ENCODE measurements at places on chromosomes 2 and 18.

DNA sequence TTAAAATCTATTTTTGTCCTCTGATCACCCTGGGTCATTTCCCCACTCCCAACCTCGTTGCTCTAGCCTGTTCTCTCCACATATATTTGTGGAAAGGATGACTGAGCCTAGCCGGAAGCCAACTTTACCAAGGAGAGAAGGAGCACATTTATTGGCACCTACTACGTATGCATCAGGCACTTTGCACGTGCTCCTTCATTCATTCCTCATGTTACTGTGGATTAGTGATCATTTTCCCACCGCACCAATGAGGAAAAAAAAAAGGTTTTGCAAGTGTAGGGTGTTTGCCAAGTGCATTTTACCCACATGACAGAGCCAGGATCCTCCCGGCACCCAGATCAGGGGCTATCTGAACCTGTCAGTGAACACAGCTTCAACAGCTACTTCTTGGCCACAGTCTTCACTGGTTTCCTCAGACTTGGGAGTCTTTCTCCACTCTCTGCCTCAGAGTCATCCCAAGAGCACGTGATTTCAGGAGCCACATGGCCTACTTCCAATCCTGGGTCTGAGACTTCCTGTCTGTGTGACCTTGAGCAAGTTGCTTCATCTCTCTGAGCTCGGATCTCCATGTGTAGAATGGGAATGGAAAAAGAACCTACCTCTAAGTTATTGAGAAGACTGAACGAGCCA lies 1.9 kb upstream of the C1QL2 start:
- DNase-seq: no peak

- no peak for DNase-seq
Observed at GRCh38 chr18:34918856-34919255, 122.4 kb upstream of the MAPRE2 start.

- DNase-seq: no peak
Observed at GRCh38 chr2:98937906-98938305, 1.9 kb upstream of the CRACDL start.

DNA sequence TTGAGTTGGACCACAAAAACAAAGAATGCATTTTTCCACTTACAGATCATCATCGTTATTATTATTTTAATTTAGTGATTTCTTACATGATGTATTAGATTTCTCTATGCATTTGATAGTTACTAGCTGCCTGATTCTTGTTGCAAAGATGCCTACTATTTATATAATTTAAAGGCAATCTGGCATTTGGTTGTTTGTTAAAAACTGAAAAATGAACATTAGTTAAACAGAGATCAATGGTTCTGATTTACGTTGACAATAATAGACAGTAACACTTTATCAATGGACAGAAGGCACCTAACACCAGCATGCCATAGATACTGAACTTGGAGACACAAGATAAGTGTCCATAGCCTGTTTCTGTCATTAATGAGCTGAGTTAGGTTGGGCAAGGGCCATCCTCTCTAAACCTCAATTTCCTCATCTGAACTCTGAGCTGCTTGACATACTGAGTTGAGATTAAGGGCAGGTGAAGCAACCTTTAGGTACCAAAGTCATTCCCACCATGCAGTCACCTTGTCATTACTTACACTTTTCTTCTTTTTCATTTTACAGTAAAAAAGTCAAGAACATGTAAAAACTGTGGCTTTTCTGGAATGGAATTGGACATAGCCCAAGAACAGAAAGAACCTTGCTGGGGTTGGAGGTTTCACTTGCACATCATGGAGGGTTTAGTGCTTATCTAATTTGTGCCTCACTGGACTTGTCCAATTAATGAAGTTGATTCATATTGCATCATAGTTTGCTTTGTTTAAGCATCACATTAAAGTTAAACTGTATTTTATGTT lies 3.1 kb downstream of the CCL20 start:
- DNase-seq: no peak

DNA sequence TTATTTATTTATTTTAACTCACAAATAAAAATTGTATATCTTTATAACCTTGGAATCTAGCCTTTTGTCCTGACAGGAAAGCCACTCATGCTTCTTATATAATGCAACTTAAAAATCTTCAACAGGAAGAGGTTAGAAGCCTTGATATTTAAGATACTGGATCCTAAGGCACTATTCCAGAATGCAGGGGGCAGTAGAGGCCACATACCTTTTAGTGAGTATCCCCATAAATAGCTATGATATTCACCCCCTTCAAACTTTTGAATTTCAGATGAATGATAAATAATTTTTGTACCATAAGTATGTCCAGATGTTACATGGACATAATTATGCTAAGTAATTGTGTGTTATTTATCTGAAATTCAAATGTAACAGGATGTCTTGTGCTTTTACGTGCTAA lies 592.7 kb upstream of the VRK2 start:
- DNase-seq: no peak

DNA sequence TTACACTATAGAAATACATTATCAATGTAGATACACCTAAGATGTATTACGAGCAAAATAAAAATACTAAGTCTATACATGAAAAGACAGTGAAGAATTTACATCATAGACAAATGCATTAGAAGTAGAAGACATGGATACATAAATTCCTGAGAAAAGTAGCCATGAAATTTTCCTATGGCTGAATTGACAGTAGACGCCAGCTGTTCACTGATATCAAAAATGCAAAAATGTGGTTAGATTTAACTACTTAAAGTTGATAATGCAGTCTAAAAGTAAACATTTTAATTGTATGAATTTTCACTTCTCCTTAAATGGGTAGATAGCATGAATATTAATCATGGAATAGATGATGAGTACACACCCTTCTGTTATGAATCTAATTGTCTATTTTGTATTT lies 350.9 kb downstream of the ARHGAP15 start:
- DNase-seq: no peak

DNA sequence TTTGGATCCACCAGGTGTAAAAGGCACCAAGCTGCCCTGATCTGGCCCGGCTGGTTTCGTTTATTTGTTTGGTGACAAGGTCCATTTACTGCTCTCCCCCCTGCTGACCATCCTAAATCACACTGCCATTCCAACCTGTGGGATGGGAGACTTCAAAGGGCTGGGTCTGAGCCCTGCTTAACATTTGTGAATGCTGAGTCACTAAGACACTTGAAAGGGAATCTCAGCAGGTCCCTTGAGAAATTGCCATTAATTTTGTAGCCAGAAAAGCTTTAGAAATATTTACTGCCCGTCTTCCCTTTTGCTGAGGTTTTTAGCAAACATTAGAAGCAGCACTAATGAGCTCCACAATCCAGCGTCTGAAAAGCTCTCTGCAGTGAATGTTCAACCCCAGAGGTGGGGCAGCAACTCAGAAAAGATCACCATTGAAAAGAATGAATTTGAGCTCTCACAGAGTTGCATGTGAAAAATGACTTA lies 133.8 kb downstream of the ARL4C start:
- DNase-seq: no peak

GRCh38 chr2:155730804-155731203 lies 601.7 kb downstream of the NR4A2 start:
- DNase-seq: no peak

- peak; percentile 52 for DNase-seq
Observed at GRCh38 chr18:79964330-79965118, at the start of gene HSBP1L1. HSBP1L1 (plus strand) TSS chr18:79964643; CDS start chr18:79964736, 93 bp downstream.

DNA sequence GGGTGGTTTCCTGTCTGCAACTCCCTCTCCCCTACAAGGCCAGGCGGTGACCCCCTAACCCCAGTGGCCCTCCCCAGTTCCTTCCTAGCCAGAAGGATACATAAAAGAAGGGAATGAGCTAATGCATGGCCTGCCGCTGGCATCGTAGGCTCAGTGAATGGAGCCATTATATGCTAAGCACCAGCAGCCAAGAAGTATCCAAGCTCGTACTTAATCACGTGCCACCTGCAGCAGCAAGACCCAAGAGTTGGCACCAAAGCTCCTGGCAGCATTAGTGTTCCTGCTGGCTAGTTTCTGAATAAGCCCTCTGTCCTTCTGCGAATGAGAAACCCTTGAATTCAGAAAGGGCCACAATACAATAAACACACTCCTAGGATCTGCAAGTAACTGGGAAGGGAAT lies 4.3 kb downstream of the DBI start:
- no peak for DNase-seq

DNA sequence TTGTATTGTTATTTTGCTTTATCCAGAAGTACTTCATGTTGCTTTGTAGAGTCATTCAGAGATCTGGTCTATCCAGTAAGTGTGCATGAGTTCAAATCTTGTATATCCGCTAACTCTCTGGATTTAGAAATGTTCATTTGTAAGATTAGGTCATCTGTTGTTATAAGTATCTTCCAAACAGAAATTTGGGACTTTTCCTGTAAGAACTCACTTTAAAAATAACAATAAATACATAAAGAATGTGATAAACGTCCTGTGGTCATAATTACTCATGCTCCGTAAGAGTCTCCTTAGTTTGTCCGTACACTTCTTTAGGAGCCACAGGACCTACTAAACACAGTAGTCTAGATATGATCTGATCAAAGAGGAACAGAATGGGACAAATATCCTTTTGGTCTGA lies 699.9 kb upstream of the SLC8A1 start:
- no peak for DNase-seq

DNA sequence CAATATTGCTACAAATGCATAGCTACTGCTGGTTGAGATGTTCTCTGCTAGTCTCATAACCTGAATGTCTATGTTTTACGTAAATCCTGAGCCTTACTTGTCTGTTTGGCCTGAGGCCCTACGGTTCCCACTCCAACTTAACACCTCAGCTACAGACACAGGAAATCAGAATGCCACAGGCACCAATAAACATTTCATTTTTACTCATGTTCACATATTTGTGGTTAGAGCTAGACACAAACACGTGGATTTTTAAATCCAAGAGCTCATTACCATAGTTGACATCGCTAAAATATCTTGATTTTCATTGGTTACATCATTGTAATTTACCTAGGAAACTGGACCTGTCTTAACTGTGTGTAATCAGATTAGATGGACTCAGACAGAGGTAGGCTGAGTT lies 263.8 kb upstream of the CDH19 start:
- no peak for DNase-seq

DNA sequence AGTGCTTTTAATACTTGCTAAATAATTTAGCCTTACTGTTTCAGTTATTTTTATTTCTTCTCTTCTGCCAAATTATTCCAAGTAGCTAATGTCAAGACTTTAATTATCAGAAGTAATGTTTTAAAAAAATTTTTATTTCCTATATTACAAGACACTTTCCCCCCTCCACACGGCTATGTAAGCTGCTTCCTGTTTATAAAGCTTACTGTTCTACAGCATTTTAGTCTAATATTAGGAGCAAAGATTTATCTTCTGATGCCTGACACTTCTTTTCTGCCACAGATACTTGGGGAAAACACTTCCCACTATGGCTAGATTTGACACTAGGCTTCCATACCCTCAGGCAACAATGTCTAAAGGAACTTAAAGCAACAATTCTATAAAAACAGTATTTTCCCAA lies 62.3 kb downstream of the ROCK1 start:
- DNase-seq: no peak

DNA sequence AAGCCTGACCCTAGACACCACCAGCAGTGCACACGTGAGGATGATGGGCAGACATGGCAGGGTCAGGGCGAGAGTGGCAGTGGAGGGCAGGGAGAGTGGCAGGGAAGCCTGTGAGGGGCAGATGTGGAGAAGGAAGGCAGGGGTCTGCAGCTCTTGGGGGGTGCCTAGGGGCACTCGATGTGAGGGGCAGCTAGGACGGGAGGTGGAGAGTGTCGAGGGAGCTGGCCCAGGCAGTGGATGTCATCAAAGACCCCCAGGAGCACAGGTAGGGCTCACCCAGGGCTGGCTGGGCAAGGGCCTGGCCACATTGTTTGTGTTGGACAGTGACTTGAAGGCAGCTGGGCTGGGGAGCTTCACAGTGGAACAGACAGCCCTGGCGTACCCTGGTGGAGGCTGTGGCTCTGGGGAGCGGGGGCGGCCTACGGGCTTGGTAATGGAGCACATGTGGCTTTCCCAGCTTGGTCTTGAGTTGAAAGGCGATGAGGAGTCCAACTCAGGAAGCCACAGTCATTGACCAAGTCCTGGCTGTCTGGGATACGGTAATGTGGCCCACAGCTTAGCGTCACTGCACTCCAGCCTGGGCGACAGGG lies 87.1 kb downstream of the RTP5 start:
- no peak for DNase-seq

DNA sequence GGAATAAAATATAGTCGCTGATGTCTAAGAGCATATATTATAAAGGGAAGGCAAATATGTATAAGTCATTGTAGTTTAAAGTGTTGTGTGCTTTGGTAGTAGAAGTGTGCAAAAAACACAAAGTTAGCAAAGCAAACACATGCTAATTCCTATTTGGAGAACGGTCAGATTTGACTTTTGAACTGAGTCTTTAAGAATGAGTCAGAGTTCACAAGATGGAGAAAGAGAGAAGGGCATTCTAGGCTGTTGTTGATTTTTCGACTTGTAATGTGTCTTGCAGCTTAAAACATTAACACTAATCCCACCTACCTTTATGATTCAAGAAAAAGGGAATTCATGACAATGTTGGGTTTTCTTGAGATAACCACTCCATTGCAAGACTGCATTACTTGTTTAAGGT lies 98.1 kb downstream of the CRIM1 start:
- DNase-seq: no peak

DNA sequence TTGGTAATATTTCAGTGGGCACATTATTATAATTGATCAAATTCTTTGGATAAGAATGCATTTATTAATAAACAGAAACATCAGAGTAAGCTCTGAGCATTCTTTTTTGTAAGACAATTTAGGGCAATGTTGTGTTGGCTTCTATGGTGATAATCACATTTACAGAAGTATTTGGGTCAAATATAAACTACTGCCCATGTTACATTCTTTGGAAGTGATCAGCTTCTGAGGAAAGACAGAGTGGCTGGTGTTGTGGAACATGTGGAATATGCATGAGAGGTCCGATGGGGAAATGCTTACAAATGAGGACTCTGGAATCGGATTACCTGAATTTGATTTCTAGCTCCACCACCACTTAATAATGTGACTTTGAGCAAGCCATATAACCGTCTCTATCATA lies 19.4 kb downstream of the SERPINB13 start:
- DNase-seq: no peak

DNA sequence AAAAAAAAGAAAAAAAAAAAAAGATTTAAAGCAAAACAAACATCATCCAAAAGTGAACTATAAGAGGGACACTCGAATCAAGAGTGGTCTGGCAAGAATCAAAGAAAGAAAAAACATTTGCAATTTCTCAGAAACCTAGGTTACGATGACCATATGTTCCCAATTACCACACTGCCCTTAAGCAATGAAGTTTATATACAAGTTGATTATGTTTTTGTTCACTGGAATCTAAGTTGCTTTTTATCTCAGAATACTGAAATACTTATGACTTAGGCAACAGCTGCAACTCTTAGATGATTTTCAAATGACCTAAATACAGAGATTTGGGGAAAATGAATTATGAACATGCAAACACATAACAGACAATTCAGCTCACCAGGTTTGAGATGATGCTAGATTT lies 597.1 kb upstream of the CHAC2 start:
- DNase-seq: no peak
